ENCODE measurements at places on chromosomes 5 and 9.

DNA sequence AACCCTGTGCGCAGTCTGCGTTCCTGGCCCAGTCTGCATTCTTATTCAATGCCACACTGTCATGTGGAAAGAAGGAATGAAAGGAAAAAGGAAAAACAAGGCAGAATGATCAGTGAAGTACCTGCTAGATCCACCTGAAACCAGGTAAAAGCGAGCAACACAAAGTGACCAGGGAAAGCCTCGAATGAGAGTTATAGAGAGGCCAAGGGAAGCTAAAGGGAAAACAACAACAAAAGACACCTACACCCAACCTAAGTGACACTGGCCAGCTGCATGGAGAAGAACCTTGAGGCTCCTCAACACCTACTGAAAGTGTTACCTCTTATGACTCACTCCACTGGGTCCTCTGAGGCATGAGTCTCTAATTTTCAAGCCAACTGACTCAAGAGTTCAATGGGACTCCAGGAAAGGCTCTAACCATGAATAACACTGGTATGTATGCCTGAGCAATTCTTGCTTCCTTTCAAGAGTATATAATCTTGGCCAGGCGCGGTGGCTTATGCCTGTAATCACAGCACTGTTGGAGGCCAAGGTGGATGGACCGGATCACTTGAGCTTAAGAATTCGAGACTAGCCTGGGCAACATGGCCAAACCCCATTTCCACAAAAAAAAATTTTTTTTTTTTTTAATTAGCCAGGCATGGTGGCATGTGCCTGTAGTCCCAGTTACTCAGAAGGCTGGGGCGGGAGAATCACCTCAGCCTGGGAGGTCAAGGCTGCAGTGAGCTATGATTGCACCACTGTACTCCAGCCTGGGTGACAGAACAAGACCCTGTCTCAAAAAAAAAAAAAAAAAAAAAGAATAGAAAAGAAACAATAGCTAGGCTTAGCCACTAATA lies 29.0 kb downstream of the MTMR12 start:
- DNase-seq: no peak

GRCh38 chr9:18495065-18495464 lies 21.1 kb downstream of the ADAMTSL1 start:
- no peak for DNase-seq

DNA sequence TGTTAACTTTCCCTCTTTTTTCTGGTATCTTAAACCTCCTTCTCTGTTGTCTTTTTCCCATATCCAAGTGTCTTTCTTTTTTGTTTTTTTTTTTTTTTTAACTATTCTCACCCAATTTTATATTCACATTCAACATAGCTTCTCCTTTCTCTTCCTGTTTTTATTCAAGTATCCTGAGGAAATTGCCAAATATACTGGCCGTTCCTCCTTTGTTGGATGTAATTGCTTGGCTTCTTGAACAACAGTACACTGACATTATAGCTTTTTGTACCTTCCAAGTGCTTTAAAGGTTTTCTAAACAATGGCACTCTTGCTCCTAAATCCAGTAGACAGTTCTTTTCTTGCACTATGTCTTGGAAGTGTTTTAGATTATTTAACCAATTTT lies 1146.8 kb downstream of the MAT2B start:
- DNase-seq: no peak

DNA sequence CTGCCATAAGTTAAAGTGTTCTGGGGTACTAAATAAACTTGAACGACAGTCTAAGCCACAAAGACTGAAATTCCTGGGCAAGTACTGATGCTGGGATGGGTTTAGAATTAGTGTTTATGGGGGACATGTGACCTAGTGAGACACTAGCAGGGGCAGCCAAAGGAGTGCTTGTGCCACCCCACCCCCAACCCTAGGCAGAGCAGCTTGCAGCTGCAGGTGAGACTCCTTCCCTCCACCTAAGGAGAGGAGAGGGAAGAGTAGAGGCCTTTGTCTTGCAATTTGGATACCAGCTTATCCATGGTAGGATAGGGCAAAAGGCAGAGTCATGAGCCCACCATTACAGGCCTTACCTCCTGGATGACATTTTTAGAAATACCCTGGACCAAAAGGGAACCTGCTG lies 28.7 kb upstream of the PDE4D start:
- DNase-seq: no peak

- no peak for DNase-seq
These were observed 2.5 kb downstream of the MYMK start for GRCh38 chr9:133522073-133522910.

- peak; percentile 21 for DNase-seq
These were observed 440.0 kb upstream of the MPDZ start for GRCh38 chr9:13719446-13719845.

DNA sequence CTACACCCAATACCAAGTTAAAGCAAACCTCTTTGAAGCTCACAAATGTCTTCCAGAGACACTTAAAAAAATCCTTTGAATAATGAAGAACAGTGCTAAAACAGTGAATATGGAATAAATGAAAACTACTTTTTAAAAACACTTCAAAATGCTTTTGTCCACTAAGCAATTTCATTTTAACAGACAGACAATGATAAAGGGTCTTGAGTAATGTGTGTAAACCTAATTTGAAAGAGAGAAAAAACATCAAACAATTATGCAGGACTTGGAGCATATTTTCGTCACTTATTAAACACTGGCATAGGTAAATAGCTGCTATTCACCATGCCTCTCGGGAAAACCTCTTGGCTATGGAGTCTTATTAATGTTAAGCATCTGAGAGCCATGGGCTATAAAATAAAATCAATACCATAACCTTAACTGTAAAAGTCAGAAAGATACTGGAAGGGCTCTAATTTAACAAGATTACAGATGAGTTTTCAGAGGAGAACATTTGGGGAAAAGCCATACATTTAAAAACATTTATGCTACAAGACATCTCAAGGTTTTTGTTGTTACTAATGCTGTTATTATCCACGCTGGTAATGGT lies 177.8 kb downstream of the NFIB start:
- DNase-seq: no peak

GRCh38 chr5:54742417-54742891 lies 224.9 kb downstream of the SNX18 start:
- DNase-seq: peak; percentile 71

- no peak for DNase-seq
These were observed 104.9 kb downstream of the ARL15 start for GRCh38 chr5:54205453-54205852.

DNA sequence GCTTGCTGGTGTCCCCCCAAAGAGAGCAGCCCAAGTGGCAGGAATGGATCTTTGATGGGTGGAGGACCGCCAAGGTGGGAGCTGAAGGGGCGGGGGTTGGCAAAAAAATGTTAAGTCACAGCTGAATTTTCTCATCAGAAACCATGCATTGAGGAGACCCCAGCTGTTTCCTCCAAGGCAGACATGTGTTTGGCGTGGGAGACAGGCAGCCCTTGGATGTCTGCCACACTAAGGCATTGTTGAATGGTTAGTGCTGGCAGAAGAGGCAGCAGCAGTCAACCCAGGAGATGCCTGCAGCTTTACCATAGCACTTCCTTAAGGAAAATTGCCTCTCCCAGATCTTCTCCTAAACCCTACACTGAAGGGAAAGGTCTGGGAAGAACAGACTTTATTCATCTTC lies 394.9 kb upstream of the CD180 start:
- no peak for DNase-seq

DNA sequence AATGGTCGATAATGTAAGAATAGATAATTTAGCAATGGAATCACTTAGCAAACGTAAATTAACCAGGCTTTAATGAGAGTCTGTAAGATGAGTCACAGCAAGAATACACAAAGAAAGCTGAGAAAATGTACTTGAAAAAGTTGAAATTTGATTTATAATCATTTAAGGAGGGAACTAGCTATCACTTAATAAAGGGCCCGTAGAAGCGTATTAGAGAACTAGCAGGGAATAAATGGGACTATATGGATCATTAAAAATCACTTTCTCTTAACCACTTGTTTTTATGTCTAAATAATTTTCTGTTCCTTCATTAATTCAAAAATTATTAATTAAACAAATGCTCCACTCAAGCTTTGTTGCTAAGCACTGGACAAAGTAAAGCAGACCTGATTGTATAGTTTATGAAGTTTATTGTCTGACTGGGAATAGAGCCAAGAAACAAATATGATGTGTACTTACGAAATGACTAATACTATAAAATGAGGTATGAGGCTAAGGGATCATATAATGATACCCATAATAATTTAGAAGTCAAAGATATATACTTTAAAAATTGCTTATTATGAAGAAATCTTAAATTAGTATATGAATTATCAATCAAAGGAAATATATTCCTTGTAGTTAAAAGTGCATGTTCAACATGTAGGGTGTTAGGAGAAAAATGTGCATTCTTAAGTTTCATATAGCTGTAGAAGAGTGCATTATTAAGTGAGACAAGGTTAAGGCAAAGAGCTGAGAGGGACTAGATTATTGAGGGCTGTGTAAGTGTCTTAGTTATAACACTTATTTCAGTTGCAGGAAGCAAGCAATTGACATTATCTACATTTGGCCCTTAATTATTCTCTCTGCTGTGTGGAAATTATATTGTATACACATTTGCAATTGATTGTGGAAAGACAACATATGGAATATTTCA lies 196.8 kb downstream of the PRDM9 start:
- DNase-seq: no peak

GRCh38 chr5:17190242-17190778 lies 27.1 kb upstream of the BASP1 start:
- DNase-seq: peak; percentile 51

DNA sequence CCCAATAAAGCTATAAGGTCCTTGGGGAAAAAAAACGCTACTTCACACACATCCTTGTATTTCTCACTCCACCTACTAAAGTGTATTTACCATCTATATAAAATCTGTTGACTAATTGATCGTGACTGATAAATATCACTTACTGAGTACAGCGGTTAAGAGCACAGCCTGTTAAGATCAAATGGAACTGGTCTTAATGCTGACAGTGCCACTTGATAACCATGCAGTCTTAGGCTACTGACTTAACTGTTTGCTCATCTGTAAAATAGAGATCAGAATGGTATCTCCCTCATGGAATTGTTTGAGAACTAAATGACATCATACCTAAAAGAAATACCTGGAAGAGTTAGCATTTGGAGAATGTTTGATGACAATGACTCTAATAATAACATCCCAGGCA lies 67.5 kb downstream of the ZFAND5 start:
- DNase-seq: no peak

DNA sequence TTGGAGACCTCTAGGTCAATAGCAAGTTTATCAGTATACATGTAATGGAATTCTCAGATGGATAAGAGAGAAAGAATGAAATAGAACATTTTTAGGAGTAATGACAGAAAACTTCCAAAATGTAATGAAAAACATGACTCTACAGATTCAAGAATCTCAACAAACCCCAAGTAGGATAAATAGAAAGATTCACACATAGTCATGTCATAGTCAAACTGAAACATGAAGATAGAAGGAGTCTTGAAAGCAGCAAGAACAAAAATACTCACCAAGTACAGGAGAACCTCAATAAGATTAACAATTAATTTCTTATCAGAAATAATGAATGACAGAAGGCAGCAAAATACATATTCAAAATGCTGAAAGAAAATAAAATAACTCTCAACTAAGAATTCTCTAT lies 164.5 kb downstream of the SPATA31D1 start:
- DNase-seq: no peak

DNA sequence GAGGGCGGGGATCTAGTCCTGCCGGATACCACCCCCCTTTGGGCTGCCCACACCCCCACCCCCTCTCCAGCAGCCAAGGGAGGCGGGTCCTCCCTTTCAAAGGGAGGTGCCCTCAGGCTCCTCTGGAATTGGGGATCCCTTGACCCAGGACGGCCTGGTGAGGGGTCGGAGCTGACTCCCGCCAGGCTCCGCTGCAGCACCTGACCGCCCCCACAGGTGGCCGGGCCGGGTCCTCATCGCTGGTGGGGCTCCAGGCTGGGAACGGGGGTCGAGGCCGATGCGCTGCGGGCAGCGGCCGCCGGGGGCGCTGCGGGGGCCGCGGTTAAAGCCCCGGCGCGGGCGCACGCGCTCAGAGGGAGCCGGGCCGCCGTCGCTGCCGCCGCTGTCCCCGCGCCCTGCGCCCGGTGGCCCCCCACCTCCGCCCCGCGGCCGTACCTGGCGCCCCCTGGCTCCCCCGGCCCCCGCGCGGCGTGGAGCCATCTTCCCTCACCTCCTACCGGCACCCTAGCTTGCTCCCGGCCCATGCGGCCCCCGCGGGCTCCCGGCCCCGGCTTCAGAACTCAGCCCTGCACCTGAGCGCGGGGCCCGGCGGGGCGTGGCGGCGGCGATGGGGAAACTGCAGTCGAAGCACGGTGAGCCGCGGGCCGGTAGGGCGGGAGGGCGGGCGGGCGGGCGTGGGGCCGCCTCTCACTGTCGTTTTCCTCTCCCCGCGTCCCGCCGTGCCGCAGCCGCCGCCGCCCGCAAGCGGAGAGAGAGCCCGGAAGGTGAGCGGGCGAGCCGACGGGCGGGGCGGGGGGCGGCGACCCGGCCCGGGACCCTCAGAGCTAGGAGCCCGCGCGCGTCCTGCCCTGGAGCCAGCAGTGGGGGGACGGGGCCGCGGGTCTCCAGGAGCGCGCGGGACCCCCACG lies at the start of gene NKD2:
Gene NKD2, plus strand, starts transcription at position 352 of the 908 bp plus-strand sequence. Its CDS starts 256 bp downstream, at position 608.
- no peak for DNase-seq

- peak; percentile 63 for DNase-seq
These were observed 114.5 kb upstream of the NR5A1 start for GRCh38 chr9:124621371-124622328.

DNA sequence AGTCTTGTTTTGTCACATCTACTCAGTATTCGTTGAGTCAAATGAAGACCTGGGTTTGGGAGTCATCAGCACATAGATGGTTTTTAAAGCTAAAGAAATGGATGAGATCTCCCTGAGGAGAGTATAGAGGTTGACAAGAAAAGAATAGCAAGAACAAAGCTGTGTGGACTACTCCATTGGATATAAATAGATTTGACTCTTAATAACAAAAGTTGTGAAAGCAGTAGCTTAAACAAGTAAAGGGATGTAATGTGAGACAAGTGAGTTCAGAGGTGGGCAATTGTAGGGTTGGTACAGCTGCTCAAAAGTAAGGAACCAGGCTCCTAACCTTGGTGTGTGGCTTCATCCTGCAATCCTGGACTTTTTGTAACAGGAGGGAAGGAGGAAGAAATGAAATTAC lies 49.3 kb downstream of the CSNK1G3 start:
- DNase-seq: no peak

All from H4 (cell line).